ENCODE measurements at places on chromosomes 7 and 10.

GRCh38 chr7:26372249-26372648 is 80.6 kb downstream of the SNX10 start:
- no peak for DNase-seq

GRCh38 chr7:128807191-128807590 is 15.4 kb downstream of the CCDC136 start:
- DNase-seq, result no peak

GRCh38 chr10:69994262-69994661 is 58.4 kb upstream of the MACROH2A2 start:
- DNase-seq, result no peak

GRCh38 chr10:92760609-92761008 is 70.9 kb downstream of the HHEX start:
- DNase-seq, result no peak

GRCh38 chr10:89503652-89504370 is 31.6 kb downstream of the SLC16A12 start:
- no peak for DNase-seq

DNA sequence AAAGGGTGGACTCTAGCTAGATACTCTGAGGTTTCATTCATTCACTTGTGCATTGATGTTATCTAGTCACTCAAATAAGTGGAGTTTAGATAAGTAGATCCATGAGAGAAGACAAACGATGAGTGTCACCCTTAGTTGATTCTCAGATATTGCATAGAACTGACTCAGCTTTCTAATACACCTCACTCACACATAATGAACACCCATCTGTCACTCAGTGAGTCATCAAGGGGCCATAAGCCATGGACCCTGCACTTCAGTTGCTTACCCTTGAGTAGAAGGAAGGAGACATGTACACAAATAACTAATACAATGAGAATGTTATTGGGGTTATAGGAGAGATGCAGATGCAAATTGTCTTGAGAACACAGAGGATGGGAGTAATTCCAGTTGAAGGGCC is 163.8 kb downstream of the SORCS3 start:
- no peak for DNase-seq

- no peak for DNase-seq
Measured at GRCh38 chr10:12667052-12667451, 317.7 kb downstream of the CAMK1D start.

DNA sequence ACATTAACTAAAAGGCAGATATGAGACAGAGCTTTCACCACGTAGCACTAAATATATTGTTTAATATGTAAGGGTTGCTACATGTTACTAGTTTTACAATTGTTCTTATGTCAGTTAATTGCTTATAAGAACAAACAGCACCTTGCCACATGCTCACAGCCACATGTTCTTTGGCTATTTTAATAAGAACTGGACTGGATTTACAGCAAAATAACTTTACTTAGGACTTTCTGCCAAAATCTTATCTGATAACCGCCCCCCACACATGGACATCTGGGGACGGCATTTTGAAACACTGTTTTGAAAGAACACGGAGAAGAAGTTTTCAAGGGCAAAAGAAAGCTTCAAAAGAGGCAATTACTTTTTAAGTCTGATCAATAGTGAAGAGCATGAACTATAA is 45.3 kb downstream of the JAZF1 start:
- no peak for DNase-seq

DNA sequence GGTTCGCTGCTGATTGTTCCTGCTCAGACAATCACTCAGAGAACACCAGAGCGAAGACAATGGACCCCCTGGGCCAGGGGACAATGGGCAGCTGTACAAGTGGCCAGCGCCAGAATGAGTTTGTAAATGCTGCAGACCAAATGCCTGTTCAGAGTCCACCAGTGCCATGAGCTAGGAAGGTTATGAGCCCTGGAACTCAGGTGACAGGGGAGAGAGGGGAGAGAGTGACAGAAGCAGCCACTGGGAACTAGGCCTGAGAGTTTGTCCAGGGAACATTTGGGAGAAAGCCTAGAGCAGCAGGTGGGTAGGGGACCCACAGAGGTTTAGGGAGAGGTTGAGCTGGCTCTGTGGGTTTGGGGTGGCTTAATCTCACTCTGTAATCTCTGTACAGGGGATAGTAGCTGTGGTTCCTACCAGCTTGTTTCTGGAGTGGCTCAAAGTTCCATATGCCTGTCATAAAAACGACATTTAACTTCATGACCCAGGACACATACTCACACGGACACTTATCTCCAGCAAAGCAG is 60.4 kb downstream of the C10orf105 start:
- no peak for DNase-seq

DNA sequence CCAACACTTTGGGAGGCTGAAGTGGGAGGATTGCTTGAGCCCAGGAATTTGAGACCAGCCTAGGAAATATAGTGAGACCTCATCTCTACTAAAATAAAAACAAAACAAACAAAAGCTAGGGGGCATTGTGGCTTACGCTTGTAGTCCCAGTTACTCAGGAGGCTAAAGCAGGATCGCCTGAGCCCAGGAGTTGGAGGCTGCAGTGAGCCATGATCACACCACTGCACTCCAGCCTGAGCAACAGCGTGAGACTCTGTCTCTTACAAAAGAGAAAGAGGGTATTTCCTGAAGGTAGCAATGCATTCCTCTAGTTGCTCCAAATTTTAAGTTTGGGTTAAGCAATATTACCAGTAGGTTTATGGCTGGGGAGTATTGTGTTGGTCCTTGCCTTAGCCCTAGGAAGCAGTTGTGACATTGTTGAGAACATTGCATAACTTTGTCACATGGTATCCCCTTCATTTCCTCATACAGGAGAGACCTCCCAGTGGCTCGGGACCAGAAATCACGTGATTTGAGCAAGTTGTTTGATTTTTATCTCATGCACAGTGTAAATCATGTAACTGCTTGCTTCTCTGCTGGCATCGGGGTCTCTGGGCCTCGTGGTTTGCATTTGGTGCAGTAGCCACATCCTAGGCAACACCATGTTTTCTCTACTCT is 23.3 kb upstream of the SMARCD3 start:
- no peak for DNase-seq

DNA sequence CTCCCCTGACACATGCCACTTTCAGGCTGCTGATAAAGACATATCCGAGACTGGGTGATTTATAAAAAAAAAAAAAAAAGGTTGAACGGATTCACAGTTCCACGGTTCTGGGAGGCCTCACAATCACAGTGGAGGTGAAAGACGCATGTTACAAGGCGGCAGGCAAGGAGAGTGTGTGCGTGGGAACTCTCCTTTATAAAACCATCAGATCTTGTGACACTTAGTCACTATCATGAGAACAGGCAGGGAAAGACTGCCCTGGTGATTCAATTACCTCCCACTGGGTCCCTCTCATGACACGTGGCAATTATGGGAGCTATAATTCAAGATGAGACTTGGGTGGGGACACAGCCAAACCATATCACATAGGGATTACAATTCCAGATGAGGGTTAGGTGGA is 181.5 kb downstream of the TCERG1L start:
- DNase-seq, result no peak

DNA sequence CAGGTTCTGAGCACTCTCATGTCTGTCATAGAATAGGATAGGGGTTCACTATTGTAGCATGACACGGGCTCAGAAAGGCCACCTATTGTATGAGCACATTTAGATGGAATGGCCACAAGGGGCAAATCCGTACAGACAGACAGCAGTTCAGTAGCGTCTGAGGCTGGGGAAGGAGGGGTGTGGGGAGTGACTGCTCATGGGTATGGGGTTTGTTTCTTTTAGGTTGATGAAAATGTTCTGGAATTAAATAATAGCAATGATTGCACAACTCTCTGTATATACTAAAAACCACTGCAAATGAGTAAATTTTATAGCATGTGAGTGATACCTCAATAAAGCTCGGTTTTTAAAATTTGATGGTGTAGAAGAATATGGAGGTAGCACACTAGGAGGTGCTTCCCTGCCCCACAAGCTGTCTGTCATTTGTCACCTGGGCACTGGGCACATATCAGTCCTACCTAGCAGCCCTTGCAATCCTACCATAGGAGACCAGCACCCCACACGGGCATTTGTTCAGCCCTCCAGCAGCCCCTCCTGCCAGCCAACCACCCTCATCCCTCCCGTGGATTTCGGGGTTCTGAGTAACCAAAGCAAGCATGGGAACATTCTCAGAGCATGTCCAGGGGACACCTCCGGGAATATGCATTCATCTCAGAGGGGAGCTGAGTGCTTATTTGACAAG is 35.2 kb downstream of the KCNMA1 start:
- no peak for DNase-seq

DNA sequence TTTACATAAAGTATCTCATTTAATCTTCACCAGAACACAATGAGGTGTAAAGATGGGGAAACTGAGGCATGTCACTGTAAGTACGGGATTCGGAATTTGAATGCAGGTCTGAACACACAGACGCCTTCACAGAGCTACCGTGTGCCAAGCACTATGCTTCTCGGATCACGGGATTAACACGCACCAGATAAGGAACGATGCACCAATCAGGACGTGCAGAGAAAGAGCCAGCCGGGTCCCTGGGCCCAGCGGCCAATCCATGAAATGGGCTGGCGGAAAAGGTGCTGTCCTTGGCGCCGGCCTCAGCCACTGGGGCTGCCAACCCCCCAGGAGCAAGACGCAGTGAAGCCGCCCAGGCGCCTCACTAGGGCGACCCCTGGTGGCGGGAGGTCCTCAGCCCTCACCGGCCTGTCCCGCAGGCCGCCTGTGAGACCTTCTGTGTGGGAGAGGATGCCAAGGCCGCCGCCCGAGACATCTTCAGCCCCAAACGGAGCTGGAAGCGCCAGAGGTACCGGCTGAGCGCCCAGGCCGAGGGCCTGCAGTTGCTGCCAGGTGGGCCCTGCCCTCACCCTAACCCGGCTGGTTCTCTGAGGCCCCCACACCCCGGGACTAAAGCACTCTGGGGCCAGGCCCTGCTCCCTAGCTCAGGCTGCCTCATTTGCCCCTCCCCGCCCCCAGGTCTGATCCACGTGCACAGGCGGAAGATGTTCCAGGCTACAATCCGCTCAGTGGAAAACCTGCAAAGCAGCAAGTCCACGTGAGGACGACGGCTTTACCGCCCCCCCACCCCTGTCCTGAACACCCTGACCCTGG is 15.6 kb downstream of the ATG9B start:
- DNase-seq, result peak; percentile 57

- DNase-seq, result no peak
Measured at GRCh38 chr10:34168439-34168838, 646.7 kb downstream of the PARD3 start.

DNA sequence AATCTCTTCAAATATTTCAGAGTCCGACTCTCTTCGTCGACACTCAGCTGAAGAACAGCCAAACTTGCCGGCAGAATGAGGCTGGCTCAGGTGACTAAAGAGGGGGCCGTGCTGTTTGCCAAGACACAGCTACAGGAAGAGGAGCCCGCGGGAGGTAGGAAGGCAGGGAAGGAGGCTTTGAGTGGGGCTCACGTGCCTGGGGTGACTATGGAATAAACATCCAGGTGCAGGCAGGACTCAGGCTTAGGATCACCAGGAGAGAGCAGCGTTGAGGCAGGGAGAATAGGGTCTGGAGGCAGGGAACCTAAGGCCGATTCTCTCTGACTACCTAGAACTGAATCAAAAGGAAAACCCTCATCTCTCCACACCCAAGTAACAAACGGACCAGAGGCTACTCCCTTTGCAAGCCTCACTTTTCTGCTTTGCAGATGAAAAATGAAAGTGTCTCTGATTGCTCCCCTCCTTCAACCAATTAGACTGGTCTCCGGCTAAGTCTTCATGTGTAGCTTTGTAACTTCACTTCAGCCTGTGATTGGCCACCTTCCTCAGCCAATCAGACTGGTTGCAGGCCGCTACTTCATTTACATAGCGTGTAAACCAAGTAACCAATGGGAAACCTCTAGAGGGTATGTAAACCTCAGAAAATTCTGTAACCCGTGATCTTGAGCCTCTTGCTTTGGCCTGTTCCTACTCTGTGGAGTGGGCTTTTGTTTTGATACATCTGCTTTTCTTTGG is 19.7 kb upstream of the BNIP3 start:
- no peak for DNase-seq

DNA sequence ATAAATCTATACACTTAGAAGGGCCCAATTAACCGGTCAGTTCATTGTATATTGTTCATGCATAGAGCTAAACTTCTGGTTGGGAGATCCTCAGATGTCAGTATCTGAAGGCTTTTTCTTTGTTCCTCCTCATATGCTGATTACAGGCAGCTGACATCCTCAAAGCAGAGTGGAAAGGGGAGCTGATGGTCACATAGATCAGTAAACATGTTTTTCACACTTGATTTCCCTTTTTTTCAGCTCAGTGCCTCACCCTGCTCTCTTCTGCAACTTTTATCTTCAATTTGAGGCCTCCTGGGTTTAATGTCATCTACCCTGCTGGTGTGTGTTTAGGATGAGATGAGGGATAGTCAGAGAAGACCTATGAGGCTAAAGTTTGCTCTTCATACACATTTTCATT is 297.9 kb upstream of the FZD1 start:
- no peak for DNase-seq
